ENCODE measurements at places on chromosomes 12 and 14.
A peak's percentile ranks its signal among the peaks of the same experiment; 100 is the strongest.

DNA sequence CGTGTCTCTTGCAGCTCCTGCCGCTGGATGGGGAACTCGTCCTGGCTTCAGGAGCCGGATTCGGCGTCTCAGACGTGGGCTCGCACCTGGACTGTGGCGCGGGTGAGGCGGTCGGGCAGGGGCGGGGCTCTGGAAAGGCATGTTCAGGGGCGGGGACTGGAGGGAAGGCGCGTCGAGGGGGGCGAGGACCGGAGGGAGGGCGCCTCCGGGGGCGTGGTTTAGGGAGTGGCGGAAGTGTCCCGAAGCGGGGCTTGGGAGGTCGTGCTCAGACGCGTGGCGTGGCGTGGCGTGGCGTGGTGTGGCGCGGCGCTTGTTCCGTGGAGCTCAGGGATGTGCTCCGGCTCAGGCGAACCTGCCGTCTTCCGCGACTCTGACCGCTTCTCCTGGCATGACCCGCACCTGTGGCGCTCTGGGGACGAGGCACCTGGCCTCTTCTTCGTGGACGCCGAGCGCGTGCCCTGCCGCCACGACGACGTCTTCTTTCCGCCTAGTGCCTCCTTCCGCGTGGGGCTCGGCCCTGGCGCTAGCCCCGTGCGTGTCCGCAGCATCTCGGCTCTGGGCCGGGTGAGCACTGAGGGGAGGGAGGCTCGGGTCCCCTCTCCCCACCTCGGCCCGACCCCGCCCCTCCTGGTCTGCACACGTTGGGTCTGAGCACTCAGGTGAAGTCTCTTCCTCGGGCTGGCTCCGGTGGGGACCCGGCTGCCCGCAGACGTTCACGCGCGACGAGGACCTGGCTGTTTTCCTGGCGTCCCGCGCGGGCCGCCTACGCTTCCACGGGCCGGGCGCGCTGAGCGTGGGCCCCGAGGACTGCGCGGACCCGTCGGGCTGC, 6.2 kb downstream of the AMN start:
- no peaks in the 10 kb centered on the region for H3K27me3 ChIP-seq
- no peak overlapping the region for H3K27ac ChIP-seq
- H3K36me3 ChIP-seq: peaks cover 60% of the 10 kb centered on the region
- peak overlapping the region; percentile 54 for H3K4me3 ChIP-seq
- H3K4me1 ChIP-seq: peaks cover 9% of the 10 kb centered on the region

DNA sequence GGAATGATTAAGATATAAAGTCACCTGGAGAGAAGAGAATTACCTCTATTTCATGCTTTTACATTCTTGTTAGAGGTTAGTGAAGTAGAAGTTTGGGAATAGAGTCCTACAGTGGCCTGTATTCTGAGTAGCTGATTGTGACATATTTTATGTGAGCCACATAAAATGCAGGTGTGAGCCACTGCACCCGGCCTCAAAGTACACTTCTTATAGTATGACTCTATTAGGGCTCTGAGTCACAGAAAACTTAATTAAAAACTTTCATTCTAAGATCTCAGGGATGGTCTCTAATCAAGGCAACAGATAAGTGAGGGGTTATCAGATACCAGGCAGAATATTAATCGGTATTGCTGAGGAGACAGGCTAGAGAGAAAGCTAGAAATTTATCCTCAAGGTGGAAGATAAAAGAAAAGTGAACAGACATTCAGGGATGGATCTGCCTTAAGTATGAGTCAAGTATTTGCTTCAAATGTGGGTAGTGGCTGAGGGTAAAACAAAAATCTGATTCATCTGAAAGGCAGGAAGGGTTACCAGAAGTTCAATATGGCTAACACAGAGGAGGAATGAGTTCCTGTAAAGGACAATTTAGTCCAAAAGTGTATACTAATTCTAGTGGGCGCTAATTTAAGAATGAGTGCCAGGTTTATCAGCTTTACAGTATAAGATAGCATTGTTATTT, 5.5 kb upstream of the G2E3 start:
- DNase-seq: no peak
- no peaks in the 10 kb centered on the region for H3K27me3 ChIP-seq
- H3K4me3 ChIP-seq: no peak overlapping the region
- H3K27ac ChIP-seq: peak overlapping the region; percentile 45

- H3K27me3 ChIP-seq: peaks cover 100% of the 10 kb centered on the region
- no peak for DNase-seq
- no peak overlapping the region for H3K27ac ChIP-seq
- H3K4me3 ChIP-seq: no peak overlapping the region
- no peaks in the 10 kb centered on the region for H3K36me3 ChIP-seq
Measured at GRCh38 chr14:36506732-36507614, 13.1 kb downstream of the NKX2-1 start.

DNA sequence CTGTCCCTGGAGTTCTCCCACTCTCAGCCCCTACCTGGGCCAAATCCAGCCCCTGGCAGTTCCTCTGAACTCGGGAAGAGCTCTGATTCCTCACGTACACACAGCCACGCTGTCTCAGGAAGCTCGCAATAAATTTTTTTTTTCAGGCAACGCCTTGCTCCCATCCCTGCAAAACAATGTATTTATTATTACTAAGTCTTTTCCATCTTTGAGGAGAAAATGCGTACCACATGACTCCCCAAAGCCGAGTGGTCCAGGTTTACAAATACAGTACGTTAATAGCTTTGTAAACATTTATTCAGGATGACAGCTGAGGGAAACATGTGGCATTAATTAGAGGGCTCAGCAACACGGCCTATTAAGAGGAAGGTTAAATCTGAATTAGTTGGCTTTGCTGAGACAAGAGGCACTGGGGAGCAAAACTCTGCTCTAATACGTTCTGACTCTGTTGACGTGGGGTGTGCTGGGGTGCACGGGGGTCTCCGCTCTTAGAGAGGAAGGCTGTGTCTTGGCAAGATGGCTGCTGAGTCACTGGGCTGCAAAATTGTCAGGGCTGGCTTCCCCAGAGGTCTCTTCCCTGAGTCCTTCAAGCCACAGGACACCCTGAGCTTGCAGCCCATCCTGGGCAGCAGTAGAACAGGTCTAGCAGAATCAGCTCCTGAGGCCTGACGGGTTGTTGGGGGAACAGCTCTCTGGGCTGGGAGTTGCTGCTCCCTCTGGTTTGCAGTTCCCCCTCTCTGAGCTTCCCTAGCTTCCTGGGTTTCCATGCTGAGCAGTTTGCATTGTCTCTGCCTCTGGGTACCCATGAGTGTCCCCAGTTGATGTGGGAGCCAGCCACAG, 185.2 kb upstream of the TBX3 start:
- no peaks in the 10 kb centered on the region for H3K36me3 ChIP-seq
- no peak overlapping the region for H3K27ac ChIP-seq

DNA sequence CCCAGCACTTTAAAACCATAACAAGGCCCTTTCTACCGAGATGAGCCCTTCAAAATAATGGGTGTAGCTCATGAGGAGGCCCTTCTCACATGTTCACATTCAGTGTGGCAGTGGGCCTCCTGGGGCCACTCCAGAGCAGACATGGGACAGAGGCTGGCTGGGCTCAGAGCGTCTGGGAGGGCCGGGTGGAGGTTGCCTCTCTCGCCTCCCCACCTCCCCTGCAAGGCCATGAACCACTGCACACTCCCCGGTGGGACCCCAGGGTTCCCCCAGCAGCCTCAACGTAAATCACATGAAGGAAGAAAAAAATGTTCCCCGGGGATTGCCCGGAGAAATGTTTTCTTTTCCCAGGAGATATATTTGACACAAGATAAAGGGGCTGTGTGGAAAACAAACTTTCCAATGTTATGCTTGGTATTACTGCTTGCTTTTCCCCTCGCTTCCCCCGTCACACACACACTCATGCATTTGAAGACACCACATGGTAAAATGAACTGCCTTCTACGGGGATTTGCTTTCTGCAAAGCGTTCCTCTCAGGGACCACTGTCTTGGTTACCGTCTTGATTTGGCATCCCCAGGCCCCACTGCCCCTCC, 190.7 kb upstream of the CCND2 start:
- H3K4me1 ChIP-seq: no peaks in the 10 kb centered on the region
- H3K27me3 ChIP-seq: peaks cover 93% of the 10 kb centered on the region
- H3K36me3 ChIP-seq: no peaks in the 10 kb centered on the region
- DNase-seq: no peak
- H3K4me3 ChIP-seq: no peak overlapping the region

DNA sequence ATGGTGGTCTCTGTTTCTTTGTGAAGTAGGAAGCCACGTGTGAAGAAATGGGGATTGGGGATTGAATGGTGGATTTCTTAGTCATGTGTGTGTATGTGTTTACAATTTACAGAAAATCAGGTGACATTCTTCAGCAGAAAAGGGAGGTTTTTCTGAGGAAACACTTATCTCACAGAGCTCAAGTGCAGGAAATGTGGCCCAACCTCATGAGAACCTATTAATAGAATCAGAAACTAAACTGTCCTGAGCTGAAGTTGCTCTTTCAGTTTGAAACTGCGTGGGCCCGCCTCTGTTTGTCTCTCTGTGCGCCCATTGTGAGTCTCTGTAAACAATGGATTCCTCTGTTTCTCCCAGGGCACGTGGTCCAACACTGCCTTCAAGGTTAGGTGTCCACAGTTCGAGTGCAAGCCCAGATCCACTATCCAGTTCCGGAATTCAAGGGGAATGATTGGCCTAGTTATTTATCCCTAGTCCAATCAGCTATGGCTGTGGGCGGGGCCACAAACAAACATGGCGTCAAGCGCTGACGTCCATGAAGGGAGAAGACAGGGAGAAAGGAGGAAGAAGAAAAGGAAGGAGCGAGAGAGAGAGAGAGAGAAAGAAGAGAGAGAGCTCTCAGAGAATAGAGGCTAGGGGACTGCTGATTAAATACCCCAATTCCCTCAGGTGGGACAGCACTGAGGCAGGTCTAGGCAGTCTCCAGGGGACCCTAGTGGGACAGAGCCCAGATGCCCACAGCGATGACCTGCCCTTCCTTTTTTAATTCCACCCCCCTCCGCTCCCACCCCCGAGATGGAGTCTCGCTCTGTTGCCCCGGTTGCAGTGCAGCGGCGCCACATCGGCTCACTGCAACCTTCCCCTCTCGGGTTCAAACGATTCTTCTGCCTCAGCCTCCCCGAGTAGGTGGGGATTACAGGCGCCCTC, 31.4 kb upstream of the C12orf76 start:
- peaks cover 8% of the 10 kb centered on the region for H3K4me1 ChIP-seq
- peaks cover 56% of the 10 kb centered on the region for H3K27me3 ChIP-seq
- H3K36me3 ChIP-seq: no peaks in the 10 kb centered on the region
- peak; percentile 29 for DNase-seq
- H3K4me3 ChIP-seq: peak overlapping the region; percentile 6

- no peak overlapping the region for H3K4me3 ChIP-seq
- peak; percentile 49 for DNase-seq
- no peaks in the 10 kb centered on the region for H3K36me3 ChIP-seq
Measured at GRCh38 chr12:108193917-108194316, 64.8 kb downstream of the WSCD2 start.

DNA sequence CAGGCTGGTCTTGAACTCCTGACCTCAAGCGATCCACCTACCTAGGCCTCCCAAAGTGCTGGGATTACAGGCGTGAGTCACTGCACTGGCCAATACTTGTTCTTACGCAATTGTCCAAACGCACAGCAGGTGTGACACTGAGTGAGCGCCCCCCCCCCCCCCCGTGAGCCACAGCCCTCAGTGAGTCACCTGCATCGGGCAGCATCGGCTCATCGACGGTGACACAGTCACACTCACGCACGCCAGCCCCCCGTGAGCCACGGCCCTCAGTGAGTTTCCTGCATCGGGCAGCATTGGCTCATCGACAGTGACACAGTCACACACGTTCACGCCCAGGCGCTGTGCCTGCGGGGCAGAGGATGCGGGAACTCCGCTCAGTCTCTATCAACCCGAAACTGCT, 42.5 kb downstream of the GALNT9 start:
- H3K4me1 ChIP-seq: peaks cover 54% of the 10 kb centered on the region
- peak overlapping the region; percentile 90 for H3K27ac ChIP-seq
- H3K36me3 ChIP-seq: peaks cover 40% of the 10 kb centered on the region
- peak; percentile 83 for DNase-seq

GRCh38 chr12:123389560-123390351, 5.8 kb downstream of the KMT5A start:
- no peaks in the 10 kb centered on the region for H3K27me3 ChIP-seq
- peak overlapping the region; percentile 88 for H3K27ac ChIP-seq

DNA sequence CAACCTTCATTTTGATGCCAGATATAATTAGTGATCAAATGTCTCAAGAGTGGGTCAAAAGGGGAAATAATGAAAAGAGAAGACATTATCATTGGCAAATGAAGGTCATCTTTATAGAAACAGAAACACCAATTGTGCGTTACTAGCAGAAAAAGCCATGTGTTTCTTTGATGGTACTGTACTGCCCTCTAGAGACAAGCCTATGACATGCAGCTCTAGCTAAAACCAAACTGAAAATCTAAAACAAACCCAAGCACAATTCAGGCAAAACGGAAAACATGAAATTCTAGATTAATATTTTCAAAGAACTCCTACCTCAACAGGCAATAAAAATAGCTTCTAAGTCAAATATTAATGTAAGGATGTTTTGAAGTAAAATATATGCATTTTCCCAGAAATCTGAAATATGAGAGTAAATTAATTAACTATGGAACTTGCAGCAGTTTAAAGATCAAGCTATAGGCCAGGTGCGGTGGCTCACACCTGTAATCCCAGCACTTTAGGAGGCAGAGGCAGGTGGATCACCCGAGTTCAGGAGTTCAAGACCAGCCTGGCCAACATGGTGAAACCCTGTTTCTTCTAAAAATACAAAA, 115.4 kb downstream of the KLHL28 start:
- H3K4me1 ChIP-seq: peaks cover 7% of the 10 kb centered on the region
- peaks cover 32% of the 10 kb centered on the region for H3K27me3 ChIP-seq
- H3K27ac ChIP-seq: no peak overlapping the region
- DNase-seq: peak; percentile 30
- no peak overlapping the region for H3K4me3 ChIP-seq

GRCh38 chr14:30943694-30944093, 69.3 kb downstream of the COCH start:
- DNase-seq: no peak
- H3K4me1 ChIP-seq: no peaks in the 10 kb centered on the region
- no peaks in the 10 kb centered on the region for H3K27me3 ChIP-seq
- no peak overlapping the region for H3K4me3 ChIP-seq

DNA sequence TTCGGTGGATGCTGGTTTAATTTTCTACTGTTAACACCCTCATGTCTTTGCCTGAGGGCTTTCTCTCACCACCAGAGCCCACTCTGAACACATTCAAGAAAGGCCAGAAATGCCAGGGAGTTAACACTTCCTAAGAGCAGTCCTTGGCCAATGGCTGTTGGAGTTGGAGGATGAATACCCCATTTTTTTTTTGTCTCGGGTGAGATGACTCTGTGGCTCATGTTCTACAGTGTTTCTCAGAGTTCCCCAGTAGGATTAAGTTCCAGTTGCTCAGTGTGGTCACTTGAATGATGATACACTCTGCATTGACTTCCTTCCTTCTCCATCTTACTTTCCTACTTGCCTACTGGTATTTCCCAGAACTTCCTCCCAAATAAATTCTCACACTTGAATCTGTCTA, 65.8 kb downstream of the FOS start:
- no peak overlapping the region for H3K27ac ChIP-seq
- no peak overlapping the region for H3K4me3 ChIP-seq
- no peak for DNase-seq
- peaks cover 76% of the 10 kb centered on the region for H3K27me3 ChIP-seq
- H3K4me1 ChIP-seq: no peaks in the 10 kb centered on the region

DNA sequence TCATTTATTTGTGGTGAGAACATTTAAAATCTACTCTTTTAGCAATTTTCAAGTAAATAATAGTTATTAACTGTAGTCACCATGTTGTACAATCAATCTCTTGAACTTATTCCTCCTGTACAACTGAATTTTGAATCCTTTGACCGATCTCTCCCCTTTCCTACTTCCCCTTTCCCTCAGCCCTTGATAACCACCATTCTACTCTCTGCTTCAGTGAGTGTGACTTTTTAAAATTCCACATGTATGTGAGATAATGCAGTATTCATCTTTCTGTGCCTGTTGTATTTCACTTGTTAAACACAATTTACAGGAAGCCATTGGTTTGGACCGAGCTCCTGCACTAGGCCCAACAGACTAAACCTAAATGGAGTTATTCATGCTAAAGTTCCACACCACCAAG, 458.9 kb upstream of the PDE3A start:
- no peak overlapping the region for H3K4me3 ChIP-seq
- H3K36me3 ChIP-seq: no peaks in the 10 kb centered on the region
- H3K27ac ChIP-seq: no peak overlapping the region
- no peaks in the 10 kb centered on the region for H3K27me3 ChIP-seq
